ENCODE measurements at places on chromosomes 2 and 18.

GRCh38 chr2:121038891-121039616 lies 245.9 kb downstream of the TFCP2L1 start:
- no peak for DNase-seq

GRCh38 chr2:105450471-105450870 lies 51.6 kb upstream of the FHL2 start:
- DNase-seq = no peak

DNA sequence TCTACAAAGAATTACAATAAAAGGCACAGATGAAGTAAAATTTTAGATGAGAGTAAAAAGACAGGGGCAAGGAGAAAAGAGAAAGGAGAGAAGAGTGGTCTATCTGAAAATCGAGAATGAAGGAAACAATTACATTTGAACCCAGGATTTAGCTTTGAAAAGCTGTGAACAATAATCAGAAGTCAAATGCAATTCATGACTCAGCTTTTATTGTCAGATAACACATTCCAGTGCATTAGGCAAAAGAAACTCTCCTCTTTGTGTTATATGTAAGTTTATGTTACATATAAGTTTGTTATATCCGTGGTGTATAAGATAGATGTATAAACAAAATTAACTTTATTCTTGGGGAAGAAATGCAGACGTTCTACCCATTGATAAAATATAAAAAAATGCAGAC lies 284.5 kb downstream of the GBX2 start:
- DNase-seq = no peak

DNA sequence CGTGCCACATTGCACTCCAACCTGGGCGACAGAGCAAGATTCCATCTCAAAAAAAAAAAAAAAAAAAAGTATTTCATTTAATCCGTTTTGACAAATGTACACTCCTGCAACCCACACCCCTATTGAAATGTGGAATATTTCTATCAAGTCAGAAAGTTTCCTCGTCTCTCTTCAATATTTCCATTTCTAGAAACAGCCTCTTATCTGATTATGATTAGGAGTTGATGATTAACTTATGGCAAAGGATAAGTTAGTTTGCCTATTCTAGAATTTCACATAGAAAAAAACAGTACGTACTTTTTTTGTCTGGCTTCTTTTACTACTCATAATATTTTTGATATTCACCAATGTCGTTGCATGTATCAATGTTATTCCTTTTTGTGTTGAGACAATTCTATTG lies 107.1 kb upstream of the DNMT3A start:
- DNase-seq = no peak

GRCh38 chr2:23564615-23564960 lies 179.6 kb downstream of the KLHL29 start:
- DNase-seq = no peak

DNA sequence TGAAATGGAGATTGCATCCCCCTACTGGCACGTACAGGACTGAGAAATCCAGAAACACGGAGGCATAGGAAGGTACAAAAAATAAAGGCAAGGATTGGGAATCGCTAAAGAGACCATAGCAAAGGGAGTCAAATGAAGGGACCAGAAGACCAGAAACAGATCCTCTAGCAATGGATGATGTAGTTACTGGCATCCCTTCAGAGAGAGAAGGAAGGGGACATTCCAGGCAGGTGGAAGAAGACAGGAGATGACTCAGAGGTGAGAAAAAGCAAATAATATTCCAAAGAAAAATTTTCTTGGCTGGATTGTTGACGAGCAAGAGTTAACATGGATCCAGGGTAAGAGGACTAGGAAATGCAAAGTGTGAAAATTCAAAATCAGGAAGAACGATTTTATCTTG lies 78.4 kb upstream of the FZD7 start:
- DNase-seq = no peak

DNA sequence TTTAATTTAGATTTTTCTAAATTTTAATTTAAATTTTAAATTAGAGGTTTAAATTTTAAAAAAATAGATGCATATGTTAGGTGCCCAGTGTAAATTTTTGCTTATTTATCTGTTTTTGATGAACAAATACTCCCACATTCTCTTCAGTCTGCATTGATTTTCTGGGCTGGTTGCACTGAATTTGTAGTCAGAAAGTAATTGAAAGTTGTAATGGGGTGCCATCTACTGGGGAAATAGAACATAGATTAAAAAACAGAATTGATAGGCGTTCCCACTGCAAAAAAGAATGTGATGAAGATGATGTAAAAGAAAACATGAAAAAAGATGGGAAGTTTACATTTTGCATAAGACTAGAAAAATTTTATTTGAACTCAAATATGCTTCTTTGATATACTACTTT lies 51.7 kb upstream of the CCDC85A start:
- DNase-seq = peak; percentile 10

GRCh38 chr2:70029814-70030409 lies 57.4 kb upstream of the PCBP1 start:
- DNase-seq = no peak

DNA sequence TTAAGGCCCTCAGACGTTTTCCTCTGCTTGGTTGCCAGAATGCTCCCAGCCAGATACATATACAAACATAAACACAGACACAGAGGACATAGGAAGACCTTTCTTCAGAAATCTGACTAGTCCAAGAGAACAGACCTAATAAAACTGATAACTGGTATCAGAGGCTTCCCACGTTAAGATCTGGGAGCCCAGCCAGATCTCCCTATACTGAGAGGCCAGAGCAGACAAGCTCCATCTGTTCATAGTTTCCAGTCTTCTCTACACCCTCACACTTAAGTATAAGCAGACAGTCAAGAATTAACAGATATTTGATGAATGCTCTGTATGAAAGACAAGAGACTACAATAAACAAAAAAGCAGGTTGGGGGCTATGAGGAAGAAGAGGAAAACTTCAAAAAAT lies 240.5 kb upstream of the CHAC2 start:
- no peak for DNase-seq

DNA sequence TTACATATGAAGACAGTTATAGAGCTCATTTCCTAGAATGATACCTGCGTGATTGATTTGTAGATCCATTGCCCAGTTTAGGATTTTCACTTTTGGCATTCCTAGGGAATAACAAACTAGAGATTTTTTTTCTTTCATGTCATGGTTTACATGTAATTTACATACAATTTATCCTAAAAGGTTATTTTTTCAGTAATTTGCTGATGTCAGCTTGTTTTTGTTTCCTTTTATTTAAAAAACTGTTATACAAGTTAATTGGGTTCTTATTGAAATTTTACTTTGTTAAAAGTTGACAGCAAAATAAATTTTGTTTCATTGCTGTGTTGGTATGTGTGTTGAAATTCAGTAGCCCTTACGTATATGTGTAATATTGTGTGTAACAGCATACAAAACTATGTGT lies 23.4 kb downstream of the MTX2 start:
- no peak for DNase-seq

DNA sequence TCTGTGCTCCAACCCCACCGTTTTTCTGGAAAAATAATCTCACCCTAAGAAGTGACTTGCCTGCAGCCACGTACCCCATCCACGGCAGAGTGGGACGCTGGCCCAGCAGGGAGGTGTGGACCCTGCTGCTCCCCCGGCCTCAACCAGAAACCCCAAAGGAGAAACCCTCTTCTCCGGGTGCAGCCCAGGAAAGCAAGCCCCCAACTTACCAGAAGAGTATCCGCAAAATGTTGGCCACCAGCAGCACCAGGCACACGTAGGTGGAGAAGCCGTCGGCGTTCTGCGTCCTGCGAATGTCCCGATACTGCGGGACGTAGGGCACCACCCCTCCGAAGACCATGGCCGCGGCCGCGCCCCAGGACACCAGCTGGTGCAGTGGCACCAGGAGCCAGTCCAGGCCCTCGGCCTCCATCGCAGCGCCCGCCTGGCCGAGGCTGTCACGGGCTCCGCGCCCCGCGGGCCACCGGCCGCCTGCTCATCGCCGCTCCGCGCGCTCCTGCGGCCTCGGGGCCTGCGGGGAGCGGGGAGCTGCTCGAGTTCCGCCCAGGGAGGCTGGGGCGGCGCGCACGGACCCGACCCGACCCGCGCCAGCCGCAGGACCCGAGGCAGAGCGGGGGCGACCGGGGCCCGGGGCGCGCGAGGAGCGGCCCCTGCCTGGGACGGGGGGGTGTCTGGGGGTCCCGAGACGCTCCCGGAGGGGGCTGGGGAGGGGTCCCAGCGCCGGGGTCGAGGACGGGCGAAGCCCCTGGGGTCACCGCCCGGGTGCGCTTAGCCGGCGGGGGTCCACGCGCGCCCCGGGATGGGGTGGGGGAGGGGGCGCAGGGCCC lies 725 bp downstream of the SLC66A2 start:
- DNase-seq = no peak

- no peak for DNase-seq
These were observed 195.6 kb upstream of the POU3F3 start for GRCh38 chr2:104658144-104658835.

DNA sequence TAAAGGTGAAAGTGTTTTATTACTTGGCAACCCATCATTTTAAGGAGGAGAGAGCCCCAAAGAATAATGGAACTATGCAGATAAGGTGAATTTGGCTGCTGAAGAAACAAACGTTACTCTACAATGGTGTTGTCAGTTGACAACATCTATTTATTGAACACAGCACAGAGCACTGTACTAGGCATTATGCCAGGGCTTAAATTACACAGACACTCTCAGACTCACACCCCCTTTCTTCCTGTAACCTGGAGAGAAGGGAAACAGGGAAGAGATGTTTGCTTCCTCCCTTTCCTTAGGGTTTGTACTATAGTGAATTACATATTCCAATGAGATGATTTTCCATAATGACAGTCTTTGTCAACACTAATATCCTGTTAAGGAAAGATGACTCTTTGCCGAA lies 94.0 kb upstream of the ATP5MC3 start:
- no peak for DNase-seq

DNA sequence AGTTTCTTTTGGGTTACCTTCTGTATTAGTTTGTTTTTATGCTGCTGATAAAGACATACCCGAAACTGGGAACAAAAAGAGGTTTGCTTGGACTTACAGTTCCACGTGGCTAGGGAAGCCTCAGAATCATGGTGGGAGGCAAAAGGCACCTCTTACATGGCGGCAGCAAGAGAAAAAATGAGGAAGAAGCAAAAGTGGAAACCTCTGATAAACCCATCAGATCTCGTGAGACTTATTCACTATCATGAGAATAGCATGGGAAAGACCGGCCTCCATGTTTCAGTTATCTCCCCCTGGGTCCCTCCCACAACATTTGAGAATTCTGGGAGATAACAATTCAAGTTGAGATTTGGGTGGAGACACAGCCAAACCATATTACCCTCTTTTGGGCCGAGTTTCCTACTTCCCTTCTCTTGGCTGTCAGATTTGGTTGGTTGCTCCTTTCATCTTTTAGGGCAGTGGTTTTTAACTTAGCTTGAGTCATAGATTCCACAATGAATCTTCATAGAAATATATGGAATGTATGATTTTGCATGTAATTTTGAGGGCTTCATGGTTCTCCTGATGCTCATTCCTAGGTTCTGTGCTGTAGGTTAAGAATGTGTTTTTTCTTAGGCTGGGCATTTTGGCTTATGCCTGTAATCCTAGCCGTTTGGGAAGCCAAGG lies 44.2 kb downstream of the CEP192 start:
- no peak for DNase-seq

- no peak for DNase-seq
These were observed 88.9 kb upstream of the RBBP8 start for GRCh38 chr18:22844190-22844589.

DNA sequence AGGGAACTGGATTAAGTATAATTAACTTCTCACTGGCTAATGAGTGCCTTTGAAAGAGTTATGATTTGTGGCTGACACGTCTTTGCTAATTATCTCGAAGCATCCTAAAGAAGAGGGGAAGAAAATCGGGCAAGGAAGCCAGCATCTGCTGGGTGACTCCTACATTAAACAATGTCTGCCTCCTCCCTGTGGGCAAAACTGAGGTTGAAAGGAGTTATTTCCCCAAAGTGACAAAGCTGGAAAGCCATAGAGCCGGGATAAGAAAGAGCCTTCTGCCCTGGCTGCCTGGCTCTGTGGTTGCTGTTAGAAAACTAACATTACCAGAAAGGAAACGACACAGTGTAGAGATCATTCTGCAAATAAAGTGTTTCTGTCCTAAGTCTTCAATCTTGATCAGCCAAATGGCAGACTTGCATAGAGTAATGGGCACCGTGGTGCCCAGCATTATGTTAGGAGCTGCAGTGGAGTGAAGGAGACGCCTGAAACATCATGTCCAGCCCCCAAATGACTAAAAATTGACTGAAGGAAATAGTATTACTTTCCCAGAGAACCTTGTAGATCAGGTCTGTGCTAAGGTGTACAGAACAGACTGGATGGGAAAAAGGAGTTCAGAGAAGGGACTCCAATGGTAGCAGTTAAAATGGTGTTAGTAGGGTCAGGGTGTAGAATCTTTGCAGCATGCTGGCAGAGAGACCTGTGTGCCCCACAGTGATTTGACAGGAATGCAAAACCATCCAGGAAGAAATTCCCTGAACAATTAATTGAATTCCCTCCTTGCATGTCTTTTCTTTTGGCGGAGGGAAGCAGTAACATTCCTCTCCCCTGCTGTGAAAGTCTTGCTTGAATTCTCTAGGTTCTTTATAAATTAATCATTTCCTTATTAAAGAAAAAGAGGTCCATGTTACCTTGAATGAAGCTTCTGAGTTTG lies 44.4 kb downstream of the ALPK2 start:
- no peak for DNase-seq

GRCh38 chr2:172571245-172571644 lies 15.4 kb downstream of the PDK1 start:
- no peak for DNase-seq

DNA sequence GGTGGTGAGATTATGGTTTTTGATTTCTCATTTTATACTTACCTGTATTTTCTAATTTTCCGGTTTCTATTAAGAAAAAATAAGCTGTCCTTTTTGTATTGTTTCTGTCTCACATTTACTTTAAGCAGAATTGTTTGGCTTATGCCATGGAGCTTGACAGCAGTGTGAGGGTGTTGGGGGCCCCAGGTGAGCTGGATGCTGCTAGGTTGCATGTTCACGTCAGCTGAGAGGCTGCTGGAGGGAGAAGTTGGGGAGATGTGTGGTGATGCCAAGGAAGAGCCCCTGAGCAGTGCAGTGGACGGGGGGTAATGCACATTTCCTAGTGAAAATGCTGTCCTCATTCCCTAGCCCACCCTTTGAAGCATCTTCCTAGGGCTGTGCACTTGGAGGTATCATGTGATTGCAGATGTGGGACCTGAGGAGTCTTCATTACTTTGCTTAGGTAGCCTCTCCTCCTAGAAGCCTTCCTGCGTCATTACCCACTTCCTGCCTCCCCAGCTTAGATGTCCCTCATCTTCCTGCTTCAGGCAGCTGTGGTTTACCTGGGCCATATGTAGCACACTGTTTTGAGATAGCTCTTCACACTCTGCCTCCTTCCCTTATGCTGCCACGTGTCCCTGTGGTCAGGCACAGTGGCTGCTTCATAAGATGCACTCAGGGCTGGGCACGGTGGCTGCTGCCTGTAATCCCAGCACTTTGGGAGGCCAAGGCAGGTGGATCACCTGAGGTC lies 16.2 kb downstream of the ATG16L1 start:
- no peak for DNase-seq

DNA sequence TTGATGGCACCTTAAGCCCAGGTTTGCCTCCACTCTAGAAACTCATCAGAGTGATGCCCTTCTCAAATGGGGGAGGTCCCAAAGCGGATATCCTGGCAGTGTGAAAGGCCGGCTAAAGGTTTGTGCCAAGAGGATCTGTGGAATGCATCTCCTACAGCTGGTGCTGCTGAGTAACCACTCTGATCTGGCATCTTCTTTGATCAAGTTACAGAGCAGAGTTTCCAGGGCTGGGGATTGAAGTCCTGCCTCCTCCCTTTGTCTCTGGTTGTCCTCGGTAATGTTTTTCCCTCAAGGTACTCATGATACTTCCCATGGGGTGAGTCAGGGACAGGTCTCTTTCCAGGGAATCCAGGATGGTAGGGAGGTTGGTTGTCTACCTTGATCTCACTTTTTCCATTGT lies 24.6 kb downstream of the PRKRA start:
- no peak for DNase-seq
